ENCODE measurements at places on chromosomes 1 and 21.

DNA sequence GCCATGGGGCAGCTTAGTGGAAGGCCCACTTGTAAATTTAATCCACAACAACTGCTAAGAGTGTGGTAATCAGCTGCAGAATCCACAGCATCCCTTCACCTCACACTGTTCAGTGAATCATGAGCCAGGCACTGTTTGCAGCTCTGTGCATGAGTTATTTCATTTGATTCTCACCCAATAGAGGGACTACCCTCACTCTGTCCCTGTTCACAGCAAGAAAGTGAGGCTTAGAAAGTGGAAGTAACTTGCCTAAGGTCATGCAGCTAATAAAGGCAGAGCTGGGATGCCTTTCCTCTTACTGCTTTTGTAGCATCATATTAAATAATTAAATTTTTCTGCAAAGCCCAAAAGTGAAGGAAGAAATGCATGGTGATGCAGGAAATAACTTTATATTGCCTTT is 346.5 kb upstream of the PLD5 start:
- DNase-seq: no peak

- no peak for DNase-seq
Observed at GRCh38 chr1:38283696-38284470, 237.3 kb upstream of the POU3F1 start.

DNA sequence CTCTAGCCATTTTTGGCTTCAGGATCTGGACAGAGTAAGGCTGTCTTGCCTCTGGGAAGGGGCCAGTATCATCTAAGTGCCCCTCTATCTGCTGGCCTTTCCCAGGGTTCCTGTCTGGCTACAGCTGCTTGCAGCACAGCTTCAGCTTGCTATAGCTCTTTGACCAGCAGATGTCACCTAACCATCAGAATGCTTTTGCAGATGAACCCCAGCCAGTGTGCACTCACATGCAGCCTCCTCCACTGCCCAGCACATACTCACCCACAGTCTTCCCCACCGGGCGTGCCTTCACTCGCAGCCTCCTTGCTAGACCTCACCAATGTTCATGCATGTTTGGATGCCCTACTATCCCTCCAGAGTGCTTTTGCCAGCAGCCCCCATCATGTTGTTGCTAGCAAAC is 769.0 kb downstream of the BRINP3 start:
- DNase-seq: no peak

DNA sequence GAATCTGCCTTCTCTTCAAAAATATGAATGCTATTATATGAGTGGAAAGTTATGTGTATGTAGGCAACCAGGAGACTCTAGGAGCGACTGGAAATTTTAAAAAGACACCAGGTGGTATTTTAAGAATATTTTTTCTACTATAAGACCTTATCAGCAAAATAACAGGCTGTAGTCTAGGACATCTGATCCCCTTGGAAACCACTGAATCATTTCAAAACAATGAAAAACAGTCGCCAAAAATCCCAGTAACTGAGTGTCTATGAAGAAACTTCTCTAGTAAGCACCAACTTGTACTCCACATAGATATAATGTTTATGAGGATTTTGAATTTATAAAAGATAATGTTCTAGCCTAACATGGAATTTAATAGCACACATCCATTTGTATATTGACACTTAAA is 358.5 kb downstream of the GPATCH2 start:
- DNase-seq: no peak

GRCh38 chr1:111988743-111989453 is 570 bp downstream of the KCND3 start:
- DNase-seq: no peak

- DNase-seq: no peak
Observed at GRCh38 chr1:59445040-59445439, 148.1 kb downstream of the FGGY start.

- DNase-seq: no peak
Observed at GRCh38 chr1:213728593-213729536, 258.9 kb upstream of the PROX1 start.

GRCh38 chr1:244664353-244664752 is 11.4 kb downstream of the DESI2 start:
- no peak for DNase-seq

DNA sequence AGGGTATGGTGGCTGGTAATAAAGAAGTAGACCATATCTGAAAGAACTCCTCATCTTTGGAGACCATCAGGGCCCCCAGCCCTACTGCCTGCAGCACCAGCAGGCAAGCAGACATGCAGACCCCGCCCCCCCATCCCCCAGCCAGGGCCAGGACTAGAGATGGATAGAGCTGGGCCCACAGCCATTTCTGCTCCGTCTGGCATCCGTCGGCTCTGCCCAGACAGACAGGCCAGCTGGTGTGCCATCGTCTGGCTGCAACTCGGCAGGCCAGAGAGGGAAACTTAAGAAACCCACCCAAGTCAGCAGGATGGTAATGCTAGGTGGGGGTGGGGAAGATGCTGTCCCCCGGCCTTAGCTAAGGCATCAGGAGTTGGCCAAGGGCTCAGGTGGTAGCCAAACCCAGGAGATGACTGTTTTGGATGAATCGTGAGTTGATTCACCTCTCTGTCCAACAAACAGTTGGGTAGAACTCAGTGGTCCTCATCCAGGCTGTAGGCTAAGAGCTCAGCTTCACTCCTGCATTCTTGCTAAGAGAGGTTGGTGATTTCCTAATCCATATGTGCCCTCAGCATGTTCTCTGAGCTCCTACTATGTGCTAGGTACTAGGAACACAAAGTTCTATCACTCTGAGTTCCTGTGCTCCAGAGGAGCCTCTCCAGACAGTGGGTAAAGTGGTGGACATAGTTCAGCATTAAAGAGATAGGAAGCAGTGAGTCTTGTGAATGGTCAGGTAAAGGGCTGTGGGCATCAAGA is 23.2 kb upstream of the TMEM222 start:
- no peak for DNase-seq

DNA sequence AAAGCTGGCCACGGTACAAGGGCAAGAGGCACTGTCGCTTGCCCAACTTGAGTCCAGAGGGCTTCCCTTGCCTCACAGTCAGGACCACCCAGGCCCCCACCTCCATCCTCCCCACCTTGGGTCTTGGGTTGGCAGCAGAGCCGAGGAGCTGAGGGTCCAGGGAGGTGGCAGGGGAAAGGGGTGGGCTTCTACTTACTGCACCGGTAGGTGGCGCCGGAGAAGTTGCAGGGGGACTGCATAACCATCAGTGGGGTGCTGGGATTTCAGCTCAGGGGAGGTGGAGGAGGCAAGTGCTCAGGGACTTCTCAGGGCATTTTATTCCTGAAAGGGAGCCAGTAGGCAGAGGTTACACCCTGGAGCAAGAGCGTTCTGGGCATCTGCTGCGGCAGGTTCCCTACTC is 44.0 kb downstream of the TRIM62 start:
- DNase-seq: peak; percentile 12

DNA sequence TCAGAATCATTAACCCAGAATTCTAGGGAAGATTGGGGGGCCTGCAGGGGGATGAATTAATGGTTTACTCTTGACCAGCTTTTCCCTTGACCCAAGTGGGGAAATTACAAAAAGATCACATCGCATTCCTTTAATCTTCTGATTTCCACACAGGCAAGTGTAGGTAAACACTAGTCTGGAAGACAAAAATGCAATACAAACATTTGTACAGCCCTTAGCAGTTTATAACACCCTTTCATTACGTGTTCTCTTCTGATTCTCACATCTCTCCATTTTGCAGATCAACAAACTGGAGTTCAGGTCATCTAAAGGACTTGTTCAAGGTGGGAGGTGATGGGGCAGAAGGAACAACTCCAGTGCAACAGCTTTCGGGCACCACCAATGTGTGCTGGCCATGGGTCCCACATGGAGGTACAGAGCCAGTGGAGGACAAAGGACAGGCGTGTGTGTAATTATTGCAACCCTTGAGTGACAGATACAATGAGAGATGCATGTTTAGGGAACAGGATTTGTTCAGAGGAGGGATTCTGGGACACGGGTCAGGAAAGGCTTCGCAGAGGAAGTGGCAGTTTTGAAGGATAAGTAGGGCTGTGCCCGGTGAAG is 20.4 kb downstream of the ATF3 start:
- DNase-seq: no peak

DNA sequence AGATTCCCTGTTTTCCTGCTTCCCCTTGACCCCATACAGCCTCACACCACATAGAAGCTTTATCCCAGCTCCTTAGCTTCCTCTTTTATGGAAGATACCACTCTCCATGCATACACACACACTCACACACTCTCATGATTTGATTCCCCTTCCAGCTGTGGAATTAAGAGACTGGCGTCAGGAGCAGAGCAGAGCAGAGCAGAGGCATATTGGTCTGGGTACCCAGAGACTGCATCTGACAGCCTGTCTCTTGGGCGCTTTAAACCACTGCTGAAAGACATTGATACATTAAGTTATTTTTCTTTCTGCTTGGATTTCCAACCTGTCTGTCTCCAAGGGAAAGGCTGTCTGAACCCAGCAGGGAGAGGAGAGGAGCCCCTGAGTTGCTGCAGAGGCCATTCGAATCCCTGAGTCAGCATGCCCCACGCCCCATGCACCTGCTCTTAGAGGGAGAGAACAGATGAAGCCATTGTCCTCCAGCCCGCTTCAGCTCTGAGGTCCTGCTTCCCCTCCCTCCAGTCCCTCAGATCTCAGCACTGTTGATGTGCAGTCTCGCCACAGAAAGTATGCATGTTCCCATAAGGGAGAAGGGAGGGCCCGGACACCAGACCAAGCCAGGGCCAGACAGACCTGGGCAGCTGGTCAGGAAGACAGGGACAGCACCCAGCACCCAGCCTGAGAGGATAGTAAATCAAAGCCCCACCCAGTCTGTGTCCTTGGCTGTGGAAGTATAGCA is 66.7 kb upstream of the GJB5 start:
- DNase-seq: no peak

- DNase-seq: no peak
Observed at GRCh38 chr1:171366816-171367215, 52.8 kb downstream of the FMO4 start.

- no peak for DNase-seq
Observed at GRCh38 chr1:108847494-108847893, 9.4 kb downstream of the AKNAD1 start.

- no peak for DNase-seq
Observed at GRCh38 chr1:164700683-164701082, 141.7 kb downstream of the PBX1 start.

- no peak for DNase-seq
Observed at GRCh38 chr1:160519642-160520435, 3.2 kb downstream of the SLAMF6 start.

- no peak for DNase-seq
Observed at GRCh38 chr21:41831866-41832595, 47.1 kb downstream of the PRDM15 start.

DNA sequence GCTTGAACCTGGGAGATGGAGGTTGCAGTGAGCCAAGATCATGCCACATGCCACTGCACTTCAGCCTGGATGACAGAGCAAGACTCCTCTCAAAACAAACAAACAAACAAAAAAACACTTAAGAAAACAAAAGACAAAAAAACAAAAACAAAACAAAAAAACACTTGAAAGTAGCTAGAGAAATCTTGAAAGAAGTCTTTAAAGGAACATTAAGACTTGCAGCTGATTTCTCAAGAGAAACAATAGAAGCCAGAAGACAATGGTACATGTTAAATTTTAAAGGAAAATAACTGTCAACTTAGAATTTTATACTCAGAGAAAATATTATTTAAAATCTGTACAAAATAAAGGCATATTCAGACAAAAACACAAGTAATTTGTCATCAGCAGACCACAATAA is 71.3 kb downstream of the HLX start:
- no peak for DNase-seq

- DNase-seq: no peak
Observed at GRCh38 chr1:245654460-245655050, 499.8 kb downstream of the KIF26B start.

DNA sequence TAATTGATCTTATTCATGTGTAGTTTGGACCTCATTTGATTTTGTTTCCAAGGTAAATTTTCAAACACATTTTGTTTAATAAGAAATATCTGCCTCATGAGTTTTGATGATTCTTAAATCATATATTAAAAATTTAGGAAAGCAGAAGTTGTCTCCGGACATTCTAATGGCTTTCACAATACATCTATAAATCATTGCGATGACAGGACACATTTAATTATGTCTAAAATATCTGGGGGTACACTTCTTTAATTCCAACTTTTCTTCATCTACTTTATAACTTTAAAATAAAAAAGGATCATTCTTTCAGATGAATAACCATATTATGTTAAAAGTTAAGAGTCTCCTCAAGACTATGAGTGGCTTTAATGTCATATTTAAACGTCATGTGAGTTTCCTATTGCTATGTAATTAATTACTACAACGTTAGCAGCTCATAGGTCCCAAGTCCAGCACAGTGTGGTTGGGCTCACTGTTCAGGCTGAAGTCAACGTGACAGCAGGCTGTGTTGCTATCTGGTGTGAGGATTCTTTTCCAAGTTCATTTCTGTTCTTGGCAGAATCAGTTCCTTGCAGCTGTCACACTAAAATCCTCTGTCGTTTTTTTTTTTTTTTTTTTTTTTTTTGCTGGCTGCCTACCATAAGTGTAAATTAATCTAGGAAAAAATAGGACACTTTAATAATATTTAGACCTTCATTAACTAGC is 893.5 kb downstream of the LTN1 start:
- no peak for DNase-seq

- no peak for DNase-seq
Observed at GRCh38 chr1:159181328-159182024, 10.1 kb downstream of the CADM3 start.

DNA sequence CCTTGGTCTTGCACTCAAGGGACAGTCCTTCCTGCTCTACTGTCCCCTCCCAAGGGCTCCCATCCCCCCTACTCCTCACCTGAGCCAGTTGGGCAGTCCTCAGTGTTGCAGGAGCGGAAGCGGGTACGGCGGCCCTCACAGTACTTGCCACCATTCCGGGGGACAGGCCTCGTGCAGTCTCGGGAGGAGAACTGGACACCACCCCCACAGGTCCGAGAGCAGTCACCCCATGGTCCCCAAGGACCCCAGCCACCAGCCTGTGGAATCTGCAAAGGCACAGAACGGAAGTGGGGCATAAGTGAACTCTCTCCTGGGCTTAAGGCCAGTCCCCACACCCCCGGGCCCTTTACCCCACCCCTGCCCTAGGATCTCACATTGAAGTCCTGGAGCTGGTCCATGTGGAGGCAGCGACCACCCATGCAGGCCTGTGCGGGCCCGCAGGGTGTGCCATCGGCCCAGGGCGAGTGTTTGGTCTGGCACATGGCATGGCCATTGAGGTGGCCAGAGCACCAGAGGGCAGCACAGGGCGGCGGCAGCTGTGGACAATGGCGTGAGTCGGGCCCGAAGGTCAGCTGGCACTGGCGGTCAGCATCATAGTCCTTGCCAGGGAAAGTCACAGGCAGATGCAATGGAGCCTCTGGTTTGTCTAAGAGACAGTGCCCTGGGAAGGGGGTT is 5.2 kb downstream of the ADAMTS4 start:
- DNase-seq: no peak

DNA sequence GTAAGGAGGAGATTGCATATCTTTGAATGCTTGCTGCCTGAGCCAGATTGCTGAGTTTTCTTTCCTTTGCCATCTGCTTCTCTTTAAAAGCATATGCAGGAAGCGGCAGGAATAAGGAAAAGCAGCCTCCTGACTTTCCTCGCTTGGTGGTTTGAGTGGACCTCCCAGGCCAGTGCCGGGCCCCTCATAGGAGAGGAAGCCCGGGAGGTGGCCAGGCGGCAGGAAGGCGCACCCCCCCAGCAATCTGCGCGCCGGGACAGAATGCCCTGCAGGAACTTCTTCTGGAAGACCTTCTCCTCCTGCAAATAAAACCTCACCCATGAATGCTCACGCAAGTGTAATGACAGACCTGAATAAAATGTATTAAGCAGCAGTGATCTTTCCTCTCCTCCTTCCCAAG is 1.5 kb downstream of the CORT start:
- no peak for DNase-seq
